ENCODE measurements at places on chromosomes 12 and 14.

GRCh38 chr12:22541496-22542155 lies 2.7 kb downstream of the C2CD5 start:
- no peak for DNase-seq

GRCh38 chr12:4828176-4828575 lies 81.5 kb upstream of the KCNA1 start:
- DNase-seq = no peak

DNA sequence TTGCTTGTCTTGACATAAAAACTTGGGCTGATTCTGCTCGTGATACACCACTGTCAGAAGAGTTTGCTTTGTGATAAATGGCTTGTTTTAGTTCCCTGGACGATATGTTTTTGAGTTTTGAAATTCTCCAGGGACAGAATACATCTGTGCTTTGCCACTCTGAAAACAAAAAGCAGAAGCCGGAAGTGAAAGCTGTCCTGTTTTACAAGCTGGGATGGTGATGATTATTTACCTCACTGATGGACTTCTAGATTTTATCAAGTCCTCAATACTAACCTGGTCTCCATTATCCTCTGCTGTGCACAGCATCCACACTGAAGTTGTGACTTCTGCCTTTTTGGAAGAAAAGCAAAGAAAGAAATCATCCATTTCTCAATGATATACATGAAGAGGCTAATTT lies 251.6 kb downstream of the TRHDE start:
- no peak for DNase-seq

DNA sequence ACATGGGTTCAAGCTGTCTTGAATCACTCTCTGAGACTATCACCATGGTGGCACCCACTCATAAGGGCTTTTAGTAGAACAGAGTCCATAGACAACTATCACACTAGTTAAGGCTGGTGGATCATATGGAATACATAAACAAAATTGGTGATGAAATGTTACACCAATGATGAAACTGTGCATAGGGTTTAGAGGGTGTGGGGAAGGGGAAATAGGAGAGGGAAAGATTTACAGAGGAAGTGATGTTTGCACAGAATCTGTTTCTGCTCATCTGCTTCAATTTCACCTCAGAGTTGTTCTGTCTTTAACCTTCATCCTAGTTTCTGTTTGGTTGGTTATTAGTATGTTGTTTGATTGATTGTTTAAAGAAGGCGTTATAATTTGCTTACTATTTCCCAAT lies 2.4 kb upstream of the RXYLT1 start:
- no peak for DNase-seq

- DNase-seq = no peak
Observed at GRCh38 chr12:120183211-120183631, 11.3 kb downstream of the GCN1 start.

- DNase-seq = peak; percentile 5
Observed at GRCh38 chr14:20855652-20856291, 35.4 kb upstream of the RNASE3 start.

DNA sequence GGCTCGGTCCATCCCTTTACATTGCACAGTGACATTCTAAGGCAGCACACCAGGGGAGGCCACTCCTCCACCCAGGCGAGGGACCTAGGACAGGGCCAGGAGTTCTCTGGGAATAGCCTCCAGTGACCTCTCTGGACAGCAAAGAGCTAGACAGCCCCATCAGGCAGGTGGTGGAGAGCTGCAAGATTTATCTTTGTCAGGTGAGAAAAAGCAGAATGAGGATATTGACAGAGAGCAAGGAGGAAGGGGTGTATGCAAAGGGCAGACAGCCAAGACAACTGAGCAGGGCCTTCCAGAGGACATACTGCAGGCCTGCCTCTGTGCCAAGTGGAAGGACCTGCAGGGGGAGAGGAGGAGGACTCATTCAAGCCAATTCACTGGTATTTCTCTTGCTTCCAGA lies 112.4 kb upstream of the MAX start:
- no peak for DNase-seq

DNA sequence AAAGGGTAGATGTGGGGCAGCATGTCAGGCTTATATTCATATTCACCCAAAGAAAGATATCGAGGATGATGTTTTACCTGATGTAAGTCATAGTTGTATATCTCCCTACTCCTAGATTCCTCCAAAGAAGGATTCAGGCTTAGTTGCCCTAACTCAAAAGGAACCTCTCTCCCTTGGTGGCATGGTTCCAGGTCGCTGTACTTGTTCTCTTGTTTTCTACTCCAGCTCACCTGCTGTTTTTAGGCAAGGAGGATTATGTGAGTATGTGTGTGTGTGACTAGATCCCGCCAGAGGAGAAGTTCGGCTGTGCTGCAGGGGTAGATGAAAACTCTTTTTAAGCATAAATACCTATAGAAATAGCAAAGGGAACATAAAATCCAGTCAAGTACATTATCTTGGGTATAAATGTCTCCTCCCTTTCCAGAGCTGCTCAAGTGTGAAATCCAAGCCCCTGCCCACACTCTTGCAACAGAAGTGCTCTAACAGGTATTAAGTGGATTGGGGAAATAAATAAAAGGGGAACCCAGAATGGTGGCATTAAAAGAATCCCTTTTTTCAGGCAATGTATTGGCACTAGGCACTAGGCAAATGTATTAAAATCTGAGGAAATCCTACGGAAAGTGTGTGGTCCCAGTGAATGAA lies 375.7 kb downstream of the ZFP36L1 start:
- no peak for DNase-seq

DNA sequence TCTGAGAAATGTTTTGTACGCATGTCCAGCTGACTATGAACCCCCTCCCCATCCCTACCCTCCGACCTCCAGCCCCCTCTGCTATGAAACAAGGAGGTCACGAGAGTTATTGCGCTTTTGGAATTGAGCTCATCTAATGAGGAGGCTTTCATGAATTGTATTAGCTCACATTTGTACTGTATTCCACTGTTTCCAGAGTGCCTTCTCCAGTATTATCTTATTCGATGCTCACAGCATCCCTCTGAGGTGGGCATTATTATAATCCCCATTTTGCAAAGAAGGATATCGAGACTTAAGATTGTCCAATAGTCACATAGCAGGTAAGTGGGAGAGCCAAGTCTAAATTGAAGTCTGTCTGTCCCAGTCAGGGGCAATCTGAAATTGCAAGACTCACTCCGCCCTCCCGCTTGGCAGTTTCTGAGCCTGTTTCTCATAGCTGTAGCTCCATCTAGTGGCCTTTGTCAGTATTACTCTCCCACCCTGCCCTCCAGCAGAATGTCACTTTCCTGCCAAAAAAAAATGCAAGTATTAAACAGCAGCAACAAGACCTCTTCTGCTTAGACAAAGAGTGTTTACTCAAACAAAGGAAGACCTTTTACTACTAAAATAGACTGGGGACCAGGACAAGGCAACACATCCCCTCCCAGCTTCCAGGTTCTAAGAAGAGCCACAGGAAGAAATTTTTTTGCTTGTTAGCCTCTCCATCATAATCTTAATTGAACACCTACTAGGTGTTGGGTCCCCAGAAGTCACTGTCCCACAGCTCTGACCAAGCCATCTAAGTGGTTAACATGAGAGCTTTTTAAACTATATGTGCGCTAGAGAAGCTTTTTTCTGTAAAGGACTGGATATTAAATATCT lies 48.6 kb upstream of the TMEM233 start:
- DNase-seq = peak; percentile 46

GRCh38 chr12:89863493-89863938 lies 154.9 kb upstream of the ATP2B1 start:
- peak; percentile 42 for DNase-seq

- no peak for DNase-seq
Observed at GRCh38 chr14:59711080-59711479, 134.5 kb upstream of the CCDC175 start.

DNA sequence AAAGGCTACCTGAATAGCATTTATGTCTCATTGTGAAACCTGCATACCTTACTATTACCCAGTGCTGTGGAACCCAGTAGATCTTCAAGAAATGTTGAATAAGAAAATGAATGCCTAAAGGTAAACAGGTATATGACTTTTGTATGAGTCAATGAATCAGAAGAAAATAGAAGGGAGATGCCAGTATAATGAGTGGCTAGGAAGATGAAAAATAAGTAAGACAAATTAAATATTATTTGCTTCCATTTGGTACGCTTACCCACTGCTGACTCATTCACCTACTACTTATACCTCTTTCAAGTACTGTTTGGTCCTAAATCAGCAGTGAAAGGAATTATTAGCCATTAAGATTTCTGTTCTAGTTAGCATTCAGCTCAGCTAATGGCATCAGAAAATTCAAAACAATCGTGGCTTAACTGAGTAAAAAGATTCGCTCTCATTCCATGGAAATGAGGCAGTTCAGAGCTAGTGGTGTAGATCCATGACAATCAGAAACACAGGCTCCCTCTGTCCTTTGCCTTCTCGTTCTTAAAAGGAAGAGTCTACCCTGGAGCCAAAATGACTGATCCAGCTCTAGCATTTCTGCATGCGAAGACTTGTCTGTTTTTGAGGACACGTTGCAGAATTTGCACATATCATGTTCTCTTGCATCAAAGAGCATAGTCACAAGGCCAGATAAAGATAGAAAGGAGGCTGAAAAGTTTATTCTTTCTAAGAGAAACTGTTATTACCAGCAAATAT lies 705.8 kb upstream of the USP15 start:
- no peak for DNase-seq

GRCh38 chr12:64680235-64680634 lies 69.9 kb downstream of the RASSF3 start:
- DNase-seq = no peak

- no peak for DNase-seq
Observed at GRCh38 chr14:69673104-69673503, 61.7 kb downstream of the SUSD6 start.

- DNase-seq = no peak
Observed at GRCh38 chr14:94334872-94335271, 11.7 kb upstream of the SERPINA6 start.

- DNase-seq = no peak
Observed at GRCh38 chr14:99589031-99589441, 15.0 kb downstream of the CCDC85C start.

DNA sequence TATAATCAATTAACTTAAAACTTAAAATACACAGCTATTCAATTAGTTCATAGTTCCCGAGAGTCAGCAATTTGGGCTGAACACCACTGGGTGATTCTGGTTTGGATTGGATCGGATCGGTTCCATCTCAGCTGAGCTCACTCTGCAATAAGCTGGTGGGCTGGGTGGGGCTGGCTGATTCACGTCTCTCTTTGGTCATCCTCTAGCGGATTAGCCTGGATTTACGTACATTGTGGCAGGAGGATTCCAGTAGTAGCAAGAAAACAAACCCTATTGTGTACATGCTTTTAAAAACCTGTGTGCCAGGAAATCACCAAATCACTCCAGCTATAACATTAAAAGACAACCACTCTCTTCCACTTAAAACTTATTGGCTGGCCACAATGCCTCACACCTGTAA lies 3.2 kb upstream of the CLEC4C start:
- DNase-seq = no peak

DNA sequence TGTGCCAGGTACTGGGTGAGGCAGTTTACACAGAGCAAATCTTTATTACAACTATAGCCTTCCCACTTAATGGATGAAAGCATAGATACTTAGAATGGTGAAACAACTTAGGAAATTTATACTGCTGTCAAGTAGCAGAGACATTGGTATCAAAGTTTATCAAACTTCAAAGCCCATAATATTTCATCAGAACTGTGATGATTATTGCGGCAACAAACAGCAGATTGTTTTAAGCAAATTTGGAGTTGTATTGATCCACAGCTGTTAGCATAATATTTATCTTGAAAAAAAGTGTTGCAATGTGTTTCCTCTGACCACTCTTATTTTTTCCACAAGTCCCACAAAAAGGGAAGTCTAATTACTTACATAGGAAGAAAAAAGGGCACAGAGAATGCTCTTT lies 2.0 kb upstream of the SLCO1B3 start:
- no peak for DNase-seq

- no peak for DNase-seq
Observed at GRCh38 chr14:22390824-22391461, 198.1 kb downstream of the DAD1 start.

GRCh38 chr14:94157197-94157596 lies 16.9 kb upstream of the PPP4R4 start:
- no peak for DNase-seq

GRCh38 chr14:80313806-80314205 lies 102.5 kb upstream of the DIO2 start:
- no peak for DNase-seq

- no peak for DNase-seq
Observed at GRCh38 chr14:22184157-22184829, 404.7 kb downstream of the DAD1 start.

DNA sequence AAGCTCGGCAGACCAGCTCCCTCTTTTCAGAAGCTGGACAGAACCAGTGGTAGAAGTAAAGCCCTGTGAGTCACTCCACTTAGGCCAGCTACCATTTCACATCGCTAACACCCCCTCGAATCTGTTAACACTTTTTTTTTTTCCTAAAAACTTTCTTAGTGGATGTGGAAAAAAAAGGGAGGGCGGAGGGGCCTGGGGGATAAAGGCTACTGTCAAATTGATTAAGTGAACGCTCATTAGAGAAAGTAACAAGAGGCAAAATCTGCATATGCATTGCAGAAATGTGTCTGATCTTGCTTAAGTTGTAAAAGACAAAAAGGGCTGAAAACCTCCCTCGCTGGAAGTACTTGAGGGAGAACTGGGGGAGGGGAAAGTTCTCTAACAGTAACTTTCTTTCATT lies 86.6 kb upstream of the OTX2 start:
- no peak for DNase-seq

- DNase-seq = no peak
Observed at GRCh38 chr14:90060965-90061684, 669 bp upstream of the KCNK13 start.

DNA sequence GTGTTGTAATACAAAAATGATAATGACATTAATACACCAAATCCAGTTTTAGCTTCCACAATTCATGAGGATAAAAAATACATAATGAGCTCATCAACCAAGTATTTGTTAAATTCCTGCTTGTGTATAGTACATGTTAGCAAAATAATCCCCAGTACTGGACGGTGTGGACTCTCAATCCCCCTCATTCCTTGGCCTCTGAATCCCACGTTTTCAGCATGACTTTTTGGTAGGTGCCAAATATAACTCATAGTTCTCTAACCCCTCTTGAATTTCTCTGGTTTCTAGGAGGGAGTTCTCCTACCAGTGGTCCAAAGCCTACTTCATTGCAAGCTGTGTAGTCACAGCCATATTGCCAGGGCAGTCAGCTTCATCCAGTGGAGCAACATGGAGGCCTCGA lies 41.4 kb upstream of the EPS8 start:
- DNase-seq = no peak

DNA sequence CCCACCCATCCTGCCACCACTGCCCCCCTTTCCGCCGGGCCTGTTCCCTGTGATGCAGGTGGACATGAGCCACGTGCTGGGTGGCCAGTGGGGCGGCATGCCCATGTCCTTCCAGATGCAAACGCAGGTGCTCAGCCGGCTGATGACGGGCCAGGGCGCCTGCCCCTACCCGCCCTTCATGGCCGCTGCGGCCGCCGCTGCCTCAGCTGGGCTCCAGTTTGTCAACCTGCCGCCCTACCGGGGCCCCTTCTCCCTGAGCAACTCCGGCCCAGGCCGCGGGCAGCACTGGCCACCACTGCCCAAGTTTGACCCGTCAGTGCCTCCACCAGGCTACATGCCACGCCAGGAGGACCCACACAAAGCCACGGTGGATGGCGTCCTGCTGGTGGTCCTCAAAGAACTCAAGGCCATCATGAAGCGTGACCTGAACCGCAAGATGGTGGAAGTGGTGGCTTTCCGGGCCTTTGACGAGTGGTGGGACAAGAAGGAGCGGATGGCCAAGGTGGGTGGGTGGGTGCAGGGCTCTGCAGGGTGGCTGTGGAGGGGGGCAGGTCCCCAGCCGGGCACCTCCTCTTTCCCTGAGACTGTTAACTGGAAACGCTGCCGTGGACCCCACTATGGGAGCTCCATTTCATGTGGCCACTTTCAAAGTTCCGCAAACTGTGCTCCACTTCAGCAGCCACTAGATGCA lies 10.8 kb downstream of the SETD1B start:
- no peak for DNase-seq

- no peak for DNase-seq
Observed at GRCh38 chr14:32473464-32473855, 144.4 kb downstream of the AKAP6 start.
